NCI-H2029 treated with DMSO at 0.1 percent for 48 hours (cell line): ENCODE measurements at places on chromosomes 7 and 10.

DNA sequence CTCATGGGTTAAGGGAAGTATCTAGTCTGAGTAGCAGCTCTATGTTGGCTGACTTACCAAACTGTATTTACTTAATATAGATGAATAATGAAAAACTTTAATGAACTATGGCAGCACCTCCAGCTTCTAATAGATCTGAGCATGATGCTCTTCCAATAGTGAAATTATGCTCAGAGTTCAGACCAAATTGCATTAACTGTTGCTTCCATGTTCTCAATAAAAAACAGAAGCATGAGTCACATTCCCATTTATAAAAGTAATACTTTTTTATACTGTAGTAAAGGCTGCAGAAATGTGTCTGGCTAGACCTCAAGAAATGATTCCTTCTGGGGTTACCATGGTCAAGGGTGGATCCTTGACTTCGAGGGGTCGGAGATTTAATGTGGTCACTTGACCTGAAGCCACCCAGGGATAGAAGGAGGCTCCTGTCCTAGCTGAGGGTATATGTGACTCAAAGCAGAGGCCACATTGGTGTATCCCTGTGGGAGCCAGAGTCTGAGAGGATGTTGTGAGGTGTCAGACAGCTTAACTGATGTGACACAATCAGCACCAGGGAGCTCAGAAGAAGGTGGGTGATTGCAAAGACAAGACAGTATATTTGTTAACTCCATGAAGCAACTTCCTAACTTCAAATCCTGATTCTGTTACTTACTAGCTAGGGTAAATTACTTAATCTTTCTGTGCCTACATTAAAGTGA, 19.8 kb upstream of the PLCE1 start:
- DNase-seq, result no peak

- DNase-seq, result no peak
Measured at GRCh38 chr7:140521421-140521820, 42.1 kb upstream of the MKRN1 start.

- DNase-seq, result no peak
Measured at GRCh38 chr7:126803990-126804389, 448.8 kb downstream of the GRM8 start.

GRCh38 chr7:100585511-100586265, at the start of gene LRCH4:
LRCH4 (minus strand) TSS chr7:100586129; CDS start chr7:100586100, 29 bp downstream.
- peak; percentile 46 for DNase-seq

DNA sequence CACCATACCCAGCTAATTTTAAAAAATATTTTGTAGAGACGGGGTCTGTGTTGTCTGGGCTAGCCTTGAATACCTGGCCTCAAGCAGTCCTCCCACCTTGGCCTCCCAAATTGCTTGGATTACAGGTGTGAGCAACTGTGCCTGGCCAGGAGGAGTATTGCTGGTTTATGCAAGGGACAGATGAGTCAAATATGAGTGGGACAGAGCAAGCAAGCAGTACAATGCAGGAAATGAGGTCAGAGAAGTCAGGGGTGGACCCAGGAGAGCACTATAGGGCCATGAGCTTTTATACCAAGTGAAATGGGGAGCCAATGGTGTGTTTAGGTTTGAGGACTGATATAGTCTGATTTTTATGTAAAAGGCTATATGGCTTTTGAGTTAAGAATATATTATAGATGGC, 6.3 kb downstream of the TSPAN13 start:
- no peak for DNase-seq

DNA sequence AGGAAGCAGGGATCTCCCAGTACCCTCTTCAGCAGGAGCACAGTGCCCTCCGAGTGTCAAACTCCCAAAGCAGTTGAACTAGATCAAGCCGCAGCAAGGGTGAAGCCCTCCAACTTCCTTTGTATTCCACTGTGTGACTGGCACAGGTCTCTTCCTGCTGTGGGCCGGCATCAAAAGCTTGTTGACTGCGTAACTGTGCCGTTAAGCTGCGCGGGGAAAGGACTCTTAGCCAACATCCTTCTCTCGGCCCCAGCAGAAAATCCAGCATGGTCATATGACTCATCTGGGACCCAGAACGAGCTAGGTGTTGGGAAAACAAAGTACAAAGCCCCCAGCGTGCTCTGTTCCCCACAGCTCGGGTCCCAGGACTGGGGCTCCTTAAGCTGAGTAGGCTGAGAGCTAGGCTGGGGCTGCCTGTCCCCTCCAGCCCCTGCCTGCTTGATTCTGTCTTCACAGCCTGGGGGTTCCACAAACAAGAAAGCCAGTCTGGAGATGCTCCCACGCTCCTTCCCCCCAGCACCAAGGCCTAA, 52.2 kb downstream of the COL17A1 start:
- no peak for DNase-seq

DNA sequence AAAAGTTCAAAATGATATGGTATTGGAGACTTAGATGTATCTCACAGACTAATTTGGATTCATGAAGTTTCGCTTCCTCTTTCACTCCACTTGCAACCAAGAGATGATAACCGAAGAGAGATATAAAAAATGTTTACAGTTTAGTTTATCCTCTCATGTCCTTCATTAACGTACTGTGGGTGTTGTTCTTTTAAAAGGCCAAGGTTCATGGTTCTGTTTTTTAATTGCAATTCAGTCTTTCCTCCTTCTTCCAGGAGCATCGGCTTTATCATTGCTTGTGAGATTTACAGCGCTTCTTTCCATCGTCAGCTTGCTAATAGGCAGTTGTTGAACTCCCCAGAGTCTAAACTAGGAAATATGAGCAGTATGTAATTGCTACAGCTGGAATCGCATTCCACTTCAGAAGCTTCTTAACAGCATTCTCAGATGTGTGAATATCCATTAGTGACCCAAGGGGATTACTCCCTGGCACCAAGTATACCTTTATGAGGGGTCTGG, 75.9 kb upstream of the HGF start:
- DNase-seq, result no peak

GRCh38 chr7:43417455-43417854, 165.5 kb upstream of the STK17A start:
- DNase-seq, result no peak

DNA sequence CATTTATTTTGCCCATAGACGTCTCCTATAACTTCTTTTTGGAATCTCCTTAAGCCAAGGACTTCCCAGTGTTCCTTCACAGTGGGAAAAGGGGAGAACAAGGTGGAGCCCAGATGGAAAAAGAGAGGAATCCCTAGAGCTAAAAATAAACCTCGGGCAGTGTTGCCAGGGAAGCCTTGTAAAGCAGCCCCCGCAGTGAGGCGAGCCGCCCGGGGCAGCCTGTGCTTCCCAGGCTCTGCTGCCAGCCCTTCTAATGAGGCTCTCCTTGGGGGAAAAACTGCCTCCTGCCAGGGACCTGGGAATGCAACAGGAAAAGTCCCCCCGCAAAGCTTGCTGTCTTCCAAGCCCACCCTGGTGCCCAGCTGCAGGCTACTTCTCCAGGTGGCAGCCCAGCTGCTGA, 71.7 kb downstream of the SH3PXD2A start:
- no peak for DNase-seq

GRCh38 chr10:103757531-103758293, 97.7 kb downstream of the SH3PXD2A start:
- DNase-seq, result no peak

DNA sequence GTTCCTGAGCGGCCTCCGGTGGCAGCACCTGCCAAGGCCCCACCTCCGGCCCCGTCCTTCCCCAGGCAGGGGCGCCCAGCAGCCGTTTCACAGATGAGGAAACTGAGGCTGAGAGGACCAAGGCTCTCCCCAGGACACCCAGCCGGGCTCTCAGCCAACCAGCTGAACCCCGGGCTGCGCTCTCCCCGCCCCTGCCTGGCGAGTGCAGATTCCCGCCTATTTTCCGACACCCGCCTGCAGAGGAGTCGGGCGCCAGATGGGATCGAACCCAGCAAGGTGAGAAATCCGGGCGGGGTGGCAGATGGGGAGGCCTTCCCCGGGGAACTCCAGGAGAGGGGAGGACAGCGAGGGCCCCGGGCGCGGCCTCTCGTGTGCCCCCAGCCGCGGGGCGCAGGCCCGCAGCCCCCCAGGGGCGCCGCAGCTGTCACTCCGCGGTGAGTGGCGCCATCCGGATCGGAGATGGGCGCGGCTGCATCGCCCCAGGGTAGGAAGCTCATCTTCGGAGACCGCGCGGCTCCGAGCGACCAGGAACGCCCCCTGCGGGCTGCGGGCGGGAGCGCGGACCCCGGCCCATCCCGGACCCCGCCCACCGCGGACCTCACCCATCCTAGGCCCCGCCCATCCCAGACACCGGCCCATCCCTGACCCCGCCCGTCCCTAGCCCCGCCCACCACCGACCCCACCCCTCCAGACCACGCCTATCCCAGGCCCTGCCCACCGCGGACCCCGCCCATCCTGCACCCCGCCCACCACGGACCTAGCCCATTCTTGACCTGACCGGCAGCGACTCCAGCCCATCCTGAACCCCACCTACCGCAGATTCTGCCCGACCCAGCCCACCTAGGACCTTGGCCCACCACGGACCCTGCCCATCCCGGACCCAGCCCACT, 90.3 kb downstream of the MICALL2 start:
- DNase-seq, result no peak

DNA sequence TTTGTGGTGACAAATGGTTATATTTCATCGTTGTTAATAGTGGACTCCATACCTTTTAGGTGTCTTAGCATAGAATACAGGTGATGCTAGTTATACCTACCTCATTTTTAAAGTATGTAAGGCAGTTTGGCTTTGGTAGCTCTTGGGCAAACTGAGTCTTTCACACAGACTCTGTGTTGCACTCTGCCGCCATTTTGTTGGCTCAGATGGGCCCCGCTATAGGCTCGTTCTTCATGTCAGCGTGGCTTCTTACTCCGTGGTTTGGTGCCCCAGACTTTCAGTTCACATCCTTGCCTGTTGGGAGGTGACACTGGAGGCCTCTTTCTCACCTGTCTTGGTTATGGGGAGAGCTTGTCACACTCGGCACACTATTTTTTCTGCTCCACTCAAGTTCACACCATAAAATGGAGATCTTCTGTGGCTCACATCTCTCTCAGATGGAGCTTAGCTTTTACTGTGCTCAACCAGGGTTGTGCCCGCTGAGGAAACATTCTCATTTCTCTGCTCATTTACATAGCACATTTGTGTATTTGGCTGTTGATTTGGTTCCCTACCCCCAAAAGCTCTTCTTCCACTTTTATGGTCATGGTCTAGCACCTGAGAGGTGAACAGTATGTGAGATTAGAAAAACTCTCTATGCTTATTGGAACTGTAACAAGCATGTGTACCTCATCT, 178.5 kb downstream of the ARID5B start:
- DNase-seq, result no peak

DNA sequence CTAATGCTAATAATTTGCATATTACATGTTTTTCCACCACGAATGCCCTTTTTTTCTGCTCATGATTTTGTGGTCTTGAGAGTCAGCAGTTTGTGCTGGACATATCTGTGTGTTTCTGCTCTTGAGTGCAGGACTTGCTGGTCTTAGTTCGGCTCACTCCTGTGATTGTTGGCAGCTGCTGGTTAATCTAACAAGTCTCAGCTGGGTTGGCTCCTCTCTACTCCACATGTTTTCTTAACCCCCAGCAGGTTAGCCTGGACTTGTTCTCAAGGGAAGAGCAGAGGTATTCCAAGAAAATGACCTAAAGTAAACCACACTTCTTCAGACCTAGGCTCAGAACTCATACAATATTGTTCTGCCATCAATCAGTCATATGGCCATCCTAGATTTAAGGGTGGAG, 1238.9 kb downstream of the XPNPEP1 start:
- no peak for DNase-seq

DNA sequence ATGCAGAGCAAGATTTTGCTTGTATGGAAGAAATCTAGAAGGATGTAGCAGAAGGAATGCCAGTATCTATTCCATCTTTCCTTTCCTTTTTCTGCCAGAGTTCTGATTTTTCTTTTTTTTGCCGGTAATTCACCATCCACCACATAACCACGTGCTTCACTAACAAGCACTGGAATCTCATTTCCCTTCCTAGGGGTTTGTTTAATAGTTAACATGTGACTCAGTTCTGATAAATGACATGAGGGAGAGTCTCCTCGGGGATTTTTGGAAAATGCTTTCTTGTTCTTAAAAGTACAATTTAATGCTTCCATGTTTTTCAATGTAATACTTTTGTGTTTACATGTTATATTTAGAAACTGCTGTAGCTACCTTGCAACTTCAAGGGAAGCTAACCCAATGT, 590.2 kb downstream of the SH2D4B start:
- DNase-seq, result no peak

DNA sequence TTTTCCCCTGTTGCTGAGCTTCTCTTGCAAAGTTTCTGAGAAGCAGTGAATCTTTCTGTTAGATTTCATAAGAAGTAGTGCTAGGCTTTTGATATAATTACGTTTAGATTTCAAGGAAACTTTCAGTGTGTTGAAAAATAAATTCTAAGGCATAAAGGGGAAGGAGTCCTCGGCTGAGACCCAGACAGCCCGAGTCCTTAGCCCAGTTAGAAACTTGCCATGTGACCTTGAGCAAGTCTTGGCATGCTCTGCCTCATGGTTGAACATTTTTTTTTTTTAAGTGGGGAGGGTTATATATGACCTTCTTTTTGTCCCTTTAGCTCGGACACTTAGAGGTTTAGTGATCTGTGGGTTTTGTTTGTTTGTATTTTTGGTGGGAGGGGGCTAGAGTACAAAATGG, 117.5 kb downstream of the TCF7L2 start:
- DNase-seq, result no peak

DNA sequence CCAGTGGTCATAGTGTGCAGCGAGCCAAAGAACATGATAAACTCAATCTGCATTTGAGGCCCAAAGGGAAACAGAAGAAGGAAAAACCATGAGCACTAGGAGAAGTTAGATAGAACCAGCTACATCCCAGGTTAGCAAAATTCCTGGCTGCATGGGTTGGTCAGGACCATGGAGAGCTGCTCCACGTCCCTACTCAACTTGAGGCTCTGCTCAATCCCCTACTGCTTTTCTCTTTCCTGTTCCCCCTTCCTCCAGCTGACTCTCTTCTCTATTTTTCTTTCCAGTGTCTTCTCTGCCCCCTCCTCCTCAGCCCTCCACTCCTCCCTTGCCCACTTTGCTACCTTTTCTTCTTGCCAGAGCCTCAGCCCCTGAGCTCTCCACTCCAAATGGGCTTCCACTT, 21.9 kb upstream of the VSIR start:
- DNase-seq, result no peak

DNA sequence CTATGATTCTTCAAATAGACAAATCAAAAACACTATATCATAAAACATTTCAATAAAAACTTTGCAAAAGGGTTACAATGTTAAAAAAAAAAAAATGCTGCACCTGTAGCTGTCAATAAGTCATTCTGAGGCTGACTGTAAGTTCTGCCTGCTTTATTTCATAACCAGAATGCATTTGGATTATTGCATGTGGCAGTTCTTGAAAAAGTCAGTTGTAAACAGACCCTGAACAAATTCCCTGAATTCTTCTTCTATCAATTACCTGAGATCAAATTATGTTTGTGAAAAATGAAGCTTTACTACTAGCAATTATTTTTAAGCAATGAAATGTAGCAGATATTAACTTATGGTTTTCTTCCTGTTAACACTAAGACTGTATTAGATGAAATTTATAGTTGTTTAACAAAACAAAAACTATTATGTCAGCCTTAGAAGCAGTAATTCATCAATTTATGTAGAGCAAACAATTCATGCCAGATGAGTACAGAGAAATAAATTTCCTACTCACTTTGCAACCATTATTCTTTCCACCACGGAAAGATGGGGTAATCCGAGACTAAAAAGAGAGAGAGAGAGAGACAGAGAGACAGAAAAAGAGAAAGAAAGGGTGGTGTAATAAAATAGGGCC, 107.8 kb downstream of the SFMBT2 start:
- DNase-seq, result no peak
